Activated CD4-positive, alpha-beta T cell treated with anti-CD3 and anti-CD28 coated beads, Interleukin-2, Interleukin-4, amounts not matched to agents 100 ng/mL and 50 ng/mL, durations not matched to agents 16 hours and 8 hours (primary cell): ENCODE measurements at places on chromosomes 1 and 21.

DNA sequence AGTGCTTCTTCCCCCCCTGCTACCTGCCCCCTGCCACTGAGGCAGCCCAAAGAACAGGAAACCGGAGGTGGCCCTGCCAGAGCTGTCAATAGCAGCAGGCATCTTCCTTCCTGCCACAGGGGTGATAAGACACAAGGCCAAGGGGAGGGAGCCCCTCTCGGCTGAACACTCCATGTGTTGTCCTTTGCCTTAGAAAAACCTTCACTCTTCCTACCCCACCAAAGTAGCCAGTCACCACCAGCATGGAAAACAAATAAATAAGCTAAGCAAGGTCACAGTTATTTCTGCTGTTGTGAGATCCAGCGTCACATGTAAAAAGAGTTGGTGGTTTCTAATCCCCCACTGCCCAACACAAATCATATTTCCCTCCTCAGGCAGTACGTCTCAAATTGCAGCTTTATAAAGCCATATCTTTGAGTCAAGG is 104.8 kb upstream of the DPT start:
- DNase-seq: no peak

GRCh38 chr1:208167261-208167869 is 76.8 kb downstream of the PLXNA2 start:
- DNase-seq: no peak

- DNase-seq: no peak
These were observed 114.4 kb upstream of the TNR start for GRCh38 chr1:175857756-175858155.

GRCh38 chr1:244221991-244222390 is 170.9 kb downstream of the ZBTB18 start:
- no peak for DNase-seq

- no peak for DNase-seq
These were observed 249.0 kb downstream of the PDE4B start for GRCh38 chr1:66041654-66042053.

GRCh38 chr1:5009376-5010065 is 355.1 kb downstream of the AJAP1 start:
- DNase-seq: no peak

GRCh38 chr1:180851995-180852887 is 60.5 kb upstream of the KIAA1614 start:
- DNase-seq: no peak
